Stimulated activated CD4-positive, alpha-beta T cell treated with anti-CD3 and anti-CD28 coated beads, TNF-alpha, amount 100 ng/mL, for 48 hours (primary cell): ENCODE measurements at places on chromosomes 5 and 9.

DNA sequence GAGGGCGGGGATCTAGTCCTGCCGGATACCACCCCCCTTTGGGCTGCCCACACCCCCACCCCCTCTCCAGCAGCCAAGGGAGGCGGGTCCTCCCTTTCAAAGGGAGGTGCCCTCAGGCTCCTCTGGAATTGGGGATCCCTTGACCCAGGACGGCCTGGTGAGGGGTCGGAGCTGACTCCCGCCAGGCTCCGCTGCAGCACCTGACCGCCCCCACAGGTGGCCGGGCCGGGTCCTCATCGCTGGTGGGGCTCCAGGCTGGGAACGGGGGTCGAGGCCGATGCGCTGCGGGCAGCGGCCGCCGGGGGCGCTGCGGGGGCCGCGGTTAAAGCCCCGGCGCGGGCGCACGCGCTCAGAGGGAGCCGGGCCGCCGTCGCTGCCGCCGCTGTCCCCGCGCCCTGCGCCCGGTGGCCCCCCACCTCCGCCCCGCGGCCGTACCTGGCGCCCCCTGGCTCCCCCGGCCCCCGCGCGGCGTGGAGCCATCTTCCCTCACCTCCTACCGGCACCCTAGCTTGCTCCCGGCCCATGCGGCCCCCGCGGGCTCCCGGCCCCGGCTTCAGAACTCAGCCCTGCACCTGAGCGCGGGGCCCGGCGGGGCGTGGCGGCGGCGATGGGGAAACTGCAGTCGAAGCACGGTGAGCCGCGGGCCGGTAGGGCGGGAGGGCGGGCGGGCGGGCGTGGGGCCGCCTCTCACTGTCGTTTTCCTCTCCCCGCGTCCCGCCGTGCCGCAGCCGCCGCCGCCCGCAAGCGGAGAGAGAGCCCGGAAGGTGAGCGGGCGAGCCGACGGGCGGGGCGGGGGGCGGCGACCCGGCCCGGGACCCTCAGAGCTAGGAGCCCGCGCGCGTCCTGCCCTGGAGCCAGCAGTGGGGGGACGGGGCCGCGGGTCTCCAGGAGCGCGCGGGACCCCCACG lies at the start of gene NKD2:
TSS of gene NKD2 (plus strand) at position 352 of the 908 bp plus-strand sequence. CDS start at position 608, 256 bp downstream.
- DNase-seq = no peak

DNA sequence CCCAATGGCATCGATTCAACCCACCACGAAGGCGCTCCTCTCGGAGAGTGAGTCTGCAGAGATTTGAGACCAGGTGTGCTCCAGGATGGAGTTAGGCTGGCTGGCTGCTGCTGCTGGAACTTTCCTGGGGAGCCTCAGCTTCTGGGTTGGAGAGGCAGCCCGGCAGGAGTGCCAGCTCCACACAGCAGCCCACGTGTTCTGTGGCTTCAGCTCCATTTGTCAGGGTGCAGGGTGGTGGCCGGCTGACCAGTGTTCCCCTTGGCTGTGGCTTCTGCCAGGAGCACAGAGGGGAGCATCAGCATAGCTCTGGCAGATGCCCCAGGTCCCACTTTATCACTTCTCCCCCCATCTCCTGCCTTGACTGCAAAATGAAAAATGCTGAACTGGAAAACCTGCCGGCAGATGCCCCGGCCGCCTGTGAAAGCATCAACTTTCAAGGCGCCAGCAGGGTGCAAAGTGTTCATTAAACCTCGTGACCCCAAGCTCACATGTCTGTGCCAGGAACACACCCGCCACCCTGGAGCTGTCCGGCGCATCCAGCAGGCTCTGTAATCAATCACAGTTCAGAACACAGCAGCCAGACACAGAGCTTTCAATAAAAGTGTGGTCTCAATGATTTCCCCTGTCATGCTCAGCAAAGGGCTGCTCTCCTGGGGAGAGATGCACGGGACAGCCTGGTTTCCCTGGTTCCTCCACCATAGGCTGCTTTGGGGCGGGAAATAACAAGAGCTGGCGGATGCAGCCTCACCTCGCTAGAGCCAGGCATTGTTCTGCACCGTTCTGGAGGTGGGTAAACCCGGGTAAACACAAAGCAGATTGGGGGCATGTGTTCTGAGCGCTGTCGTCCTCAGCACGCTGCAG lies 53.2 kb downstream of the TRIP13 start:
- DNase-seq = no peak

DNA sequence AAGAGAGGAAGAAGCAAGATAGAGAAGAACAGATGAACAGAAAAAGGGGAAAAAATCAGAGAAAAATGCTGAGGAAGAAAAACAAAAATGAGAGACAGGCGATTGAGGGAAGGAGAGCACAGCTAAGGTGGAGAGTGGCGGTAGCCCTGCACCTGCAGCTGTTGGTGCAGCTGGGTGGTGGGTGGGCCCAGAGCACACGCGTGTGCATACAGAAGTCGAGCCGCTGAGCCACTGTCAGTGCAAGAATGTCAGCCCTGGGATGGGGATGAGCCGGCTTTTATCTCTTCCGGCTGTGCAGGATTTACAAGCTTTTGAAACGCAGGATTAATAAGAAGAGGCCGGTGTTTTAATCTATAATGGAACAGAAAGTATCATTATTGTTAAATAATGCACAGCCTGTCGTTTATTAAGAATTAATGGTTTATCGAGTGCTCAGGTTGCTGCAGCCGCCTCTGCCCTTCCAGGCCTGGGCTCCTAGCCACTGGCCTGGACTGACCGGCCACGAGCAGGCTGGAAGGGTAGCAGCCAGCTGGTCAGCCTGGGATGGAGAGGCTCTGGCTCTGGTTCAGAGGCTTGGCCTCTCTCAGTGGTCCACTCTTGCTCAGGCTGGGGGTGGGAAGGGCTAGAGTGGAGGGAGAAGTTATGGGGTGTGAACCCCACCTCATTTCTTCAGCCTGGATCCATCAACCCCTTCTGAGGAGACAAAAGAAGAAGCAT lies 68.7 kb downstream of the PCDH1 start:
- no peak for DNase-seq

DNA sequence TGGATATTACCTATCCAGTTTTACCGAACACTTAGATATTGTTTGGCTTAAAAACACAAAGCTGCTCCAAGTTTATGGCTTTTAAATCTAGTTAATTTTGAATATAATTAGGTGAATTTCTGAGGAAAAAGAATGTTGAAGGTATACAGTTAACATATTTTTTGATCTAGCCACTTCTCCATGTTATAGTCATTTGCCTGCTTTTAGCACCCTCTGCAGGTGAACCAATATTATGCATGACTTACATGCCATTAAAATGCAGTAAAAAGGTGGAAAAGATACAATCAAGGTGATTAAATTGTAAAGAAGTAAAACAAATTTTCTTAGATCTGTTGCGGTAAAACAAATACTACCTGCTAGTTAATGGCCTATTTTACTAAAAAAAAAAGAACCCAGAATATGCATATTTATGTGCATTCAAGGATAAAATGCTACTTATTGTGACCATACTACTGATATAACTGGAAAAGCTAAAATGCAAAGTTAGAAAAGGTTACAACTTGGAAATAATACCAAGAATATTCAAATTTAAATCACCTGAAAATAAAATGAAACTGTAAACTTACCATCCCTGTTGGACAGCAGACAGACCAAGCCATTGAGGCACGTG lies 132.1 kb downstream of the AP3B1 start:
- no peak for DNase-seq

GRCh38 chr5:107135391-107135790 lies 535.3 kb downstream of the EFNA5 start:
- no peak for DNase-seq

DNA sequence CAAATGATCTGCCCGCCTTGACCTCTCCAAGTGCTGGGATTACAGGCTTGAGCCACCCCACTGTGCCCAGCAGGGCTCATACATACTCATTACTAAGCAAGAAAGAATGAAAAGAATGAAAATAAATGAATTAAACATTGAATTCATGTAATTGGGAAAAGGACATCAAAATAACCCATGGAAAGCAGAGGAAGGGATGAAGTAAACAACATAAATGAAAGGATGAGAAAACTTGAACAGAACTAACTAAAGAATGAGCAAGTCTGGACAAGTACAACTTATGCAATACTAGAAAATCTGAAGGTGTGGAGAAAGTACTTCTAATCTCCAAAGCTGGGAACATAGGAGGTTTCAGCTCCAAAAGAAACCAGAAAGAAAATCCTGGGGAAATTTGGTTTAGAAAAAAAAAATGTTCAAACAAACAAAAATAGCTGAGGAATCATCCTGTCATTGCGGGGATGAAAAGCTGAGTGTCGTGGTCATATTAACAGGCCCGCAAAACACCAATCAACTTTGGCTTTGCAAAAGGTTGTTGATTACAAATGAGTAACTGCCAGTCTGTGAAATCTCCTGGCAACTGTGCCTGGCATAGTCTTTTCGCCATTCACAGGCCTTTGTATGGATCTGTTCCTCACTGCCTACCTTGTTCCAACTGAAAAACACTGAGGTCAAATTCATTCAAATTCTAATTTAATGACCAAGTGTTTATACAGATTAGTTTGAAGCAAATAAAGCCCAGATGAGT lies 2.3 kb upstream of the AK3 start:
- DNase-seq = no peak

- DNase-seq = no peak
Measured at GRCh38 chr5:150407096-150407720, 5.5 kb downstream of the CD74 start.

DNA sequence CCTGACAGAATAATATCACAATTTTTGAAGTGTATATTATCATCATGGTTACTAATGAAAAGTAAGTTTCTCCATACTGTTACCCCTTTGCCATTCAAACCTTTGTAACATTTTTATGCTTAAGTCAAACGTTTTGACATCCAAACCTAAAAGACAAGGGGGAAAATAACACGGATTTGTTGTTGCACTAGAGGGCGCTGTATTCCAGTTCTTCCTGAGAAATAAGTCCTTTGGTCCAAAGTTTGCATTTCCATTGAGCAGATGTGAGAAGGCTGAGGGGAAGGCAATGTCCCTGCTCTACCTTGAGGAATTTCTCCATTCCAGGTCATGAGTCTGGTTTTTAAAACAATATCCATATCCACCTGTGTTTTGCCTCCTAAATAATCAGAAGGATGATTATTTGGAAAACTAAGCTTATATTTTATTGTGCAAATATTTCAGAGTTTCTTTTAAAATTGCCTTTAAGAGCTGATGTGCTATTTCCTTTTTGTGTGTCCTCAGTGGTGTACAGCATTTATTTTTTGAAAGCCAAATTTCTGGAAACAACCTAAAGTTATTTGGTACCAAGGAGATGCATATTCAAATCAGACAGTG lies 9.7 kb downstream of the LECT2 start:
- DNase-seq = peak; percentile 4

DNA sequence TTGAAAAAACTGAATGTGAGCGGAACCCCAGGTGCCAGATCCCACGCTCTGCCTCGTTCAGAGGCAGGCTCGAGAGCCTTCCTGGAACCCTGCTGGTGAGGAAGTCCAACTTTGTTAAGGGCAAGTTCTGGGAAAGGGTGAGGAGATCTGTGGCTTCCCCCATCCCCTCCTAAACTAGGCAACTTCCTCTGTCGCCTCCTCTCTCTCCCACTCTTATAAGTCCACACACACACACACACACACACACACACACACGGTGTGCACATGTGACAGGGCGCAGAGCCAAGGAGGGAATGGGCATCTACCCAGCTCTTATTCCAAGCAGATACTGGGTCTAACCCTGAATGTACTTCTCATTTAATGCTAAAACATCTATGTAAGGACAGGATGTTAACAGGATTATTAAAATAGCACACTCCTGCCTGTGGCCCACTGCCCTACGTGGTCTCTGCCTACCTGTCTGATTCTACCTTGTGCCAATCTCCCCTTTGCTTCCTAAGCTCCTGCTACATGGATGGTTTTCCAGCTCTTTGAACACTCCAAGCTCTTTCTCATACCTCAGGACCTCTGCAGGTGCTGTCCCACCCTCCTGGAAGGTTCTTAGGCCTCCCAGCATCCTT lies 72.4 kb upstream of the FBXW11 start:
- DNase-seq = no peak

- no peak for DNase-seq
Measured at GRCh38 chr5:56080375-56081052, 85.8 kb upstream of the IL6ST start.

GRCh38 chr5:132808866-132809265 lies 4.2 kb upstream of the SOWAHA start:
- no peak for DNase-seq
